Activated T-cell treated with anti-CD3 and anti-CD28 coated beads for 1 hour (primary cell): ENCODE measurements at places on chromosomes 12 and 14.

GRCh38 chr12:105922670-105923102, 216.1 kb downstream of the NUAK1 start:
- DNase-seq, result no peak

GRCh38 chr14:83923842-83924241, 1606.1 kb upstream of the FLRT2 start:
- DNase-seq, result no peak

- no peak for DNase-seq
Measured at GRCh38 chr12:111532751-111533150, 66.4 kb downstream of the ATXN2 start.

DNA sequence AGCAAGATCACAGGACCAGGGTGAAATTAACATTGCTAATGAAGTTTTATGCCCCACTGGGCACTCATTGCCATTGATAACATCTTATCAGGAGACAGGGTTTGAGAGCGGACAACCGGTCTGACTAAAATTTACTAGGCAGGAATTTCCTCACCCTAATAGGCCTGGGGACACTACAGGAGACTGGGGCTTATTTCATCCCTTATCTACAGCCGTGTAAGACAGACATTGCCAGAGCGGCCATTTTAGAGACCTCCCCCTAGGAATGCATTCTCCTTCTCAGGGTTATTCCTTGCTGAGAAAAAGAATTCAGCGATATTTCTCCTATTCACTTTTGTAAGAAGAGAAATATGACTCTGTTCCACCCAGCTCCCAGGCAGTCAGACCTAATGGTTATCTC, 8.3 kb downstream of the OR4K17 start:
- no peak for DNase-seq

GRCh38 chr14:68548194-68549076, 244.4 kb downstream of the ZFP36L1 start:
- no peak for DNase-seq

GRCh38 chr12:45338272-45338671, 122.4 kb downstream of the ANO6 start:
- DNase-seq, result no peak

DNA sequence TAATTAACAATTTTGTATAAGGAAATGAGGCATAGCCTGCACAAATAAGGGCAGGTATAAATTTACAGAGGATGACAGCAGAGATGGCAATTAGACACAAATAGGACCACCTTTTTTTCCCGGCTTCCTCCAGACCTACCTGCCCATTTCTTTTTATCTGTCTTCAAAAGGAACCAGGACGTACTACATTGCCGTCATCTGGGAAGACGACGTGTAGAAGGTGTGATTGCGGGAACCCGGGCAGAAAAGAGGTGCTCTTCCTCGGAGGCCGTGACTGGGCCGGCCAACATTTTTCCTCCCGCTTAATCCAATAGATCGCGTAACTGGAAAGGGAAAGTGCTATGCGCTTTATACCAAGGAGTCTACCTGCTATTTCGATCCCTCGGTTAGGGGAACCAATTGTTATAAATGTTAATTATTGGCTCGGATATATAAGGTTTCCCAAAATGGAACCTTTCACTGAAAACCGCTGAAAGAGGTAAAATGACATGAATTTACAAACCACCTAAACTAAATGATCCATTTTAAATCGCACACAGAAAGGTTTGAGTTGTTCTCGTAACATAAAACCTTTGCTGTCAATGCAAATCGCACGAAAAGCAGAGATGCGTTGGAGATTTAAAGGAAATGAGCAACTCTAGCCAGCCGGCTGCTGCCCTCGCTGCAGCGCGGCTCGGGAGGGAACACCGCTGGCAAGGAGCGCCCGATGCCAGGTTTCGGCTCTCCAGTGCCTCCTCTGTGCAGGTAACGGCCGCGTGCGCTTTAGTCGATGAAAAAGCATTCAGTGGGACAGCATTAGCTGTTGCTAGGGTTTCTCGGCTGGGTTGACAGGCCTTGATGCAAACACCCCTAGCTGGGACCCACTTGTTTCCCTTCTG, 2.8 kb upstream of the SIX1 start:
- no peak for DNase-seq

DNA sequence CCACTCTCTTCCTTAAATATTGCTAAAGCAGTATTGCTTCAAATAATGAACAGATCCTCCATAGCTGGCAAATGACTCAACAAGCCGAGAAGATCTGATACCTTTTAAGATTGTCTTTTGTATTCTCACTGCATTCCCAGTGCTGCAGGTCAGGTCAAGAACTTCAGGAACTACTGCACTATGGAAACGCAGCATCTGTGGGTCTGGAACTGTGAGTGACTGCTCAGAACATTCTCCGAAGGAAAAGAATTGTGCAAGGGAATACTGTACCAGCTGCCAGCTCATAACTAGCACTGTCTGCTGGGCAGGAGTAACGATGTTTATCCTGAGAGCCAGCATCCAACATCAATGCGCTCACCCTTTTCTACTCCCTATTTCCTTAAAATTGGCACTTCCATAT, 348.0 kb upstream of the SOX5 start:
- no peak for DNase-seq

DNA sequence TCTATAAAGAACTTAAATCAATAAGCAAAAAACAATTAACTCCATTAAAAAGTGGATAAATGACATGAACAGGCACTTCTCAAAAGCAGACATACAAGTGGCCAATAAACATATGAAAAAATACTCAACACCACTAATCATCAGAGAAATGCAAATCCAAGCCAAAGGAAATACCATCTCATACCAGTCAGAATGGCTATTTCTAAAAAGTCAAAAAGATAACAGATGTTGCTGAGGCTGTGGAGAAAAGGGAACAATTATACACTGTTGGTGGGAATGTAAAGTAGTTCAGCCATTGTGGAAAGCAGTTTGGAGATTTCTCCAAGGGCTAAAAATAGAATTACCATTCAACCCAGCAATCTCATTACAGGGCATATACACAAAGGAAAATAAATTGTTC, 234.5 kb upstream of the PLXNC1 start:
- DNase-seq, result no peak

GRCh38 chr12:47717443-47718193, 7.7 kb downstream of the ENDOU start:
- DNase-seq, result peak; percentile 22

GRCh38 chr12:17793854-17794253, 296.1 kb downstream of the RERGL start:
- DNase-seq, result no peak

GRCh38 chr14:55245657-55246268, 25.5 kb upstream of the FBXO34 start:
- no peak for DNase-seq

GRCh38 chr14:37594971-37595808, at the start of the genes FOXA1 and TTC6:
Gene FOXA1 (minus strand): TSS chr14:37595249. CDS start chr14:37594972, 277 bp downstream.
Gene TTC6 (plus strand): TSS chr14:37595629. CDS start chr14:37622065, 26,436 bp downstream.
- DNase-seq, result no peak

DNA sequence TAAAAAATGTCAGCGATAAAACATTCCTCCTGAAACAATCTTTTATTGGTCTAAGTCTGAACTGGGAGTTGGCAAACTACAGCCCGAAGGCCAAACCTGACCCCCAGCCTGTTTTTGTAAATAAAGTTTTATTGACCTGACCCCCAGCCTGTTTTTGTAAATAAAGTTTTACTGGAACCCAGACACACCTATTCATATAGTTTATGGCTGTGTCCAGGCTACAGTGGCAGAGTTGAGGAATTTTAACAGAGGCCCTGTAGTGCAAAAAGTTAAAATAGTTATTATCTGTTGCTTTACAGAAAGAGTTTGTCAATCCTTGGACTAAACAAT, 12.1 kb upstream of the SCARB1 start:
- DNase-seq, result no peak

GRCh38 chr14:103905842-103906456, 22.3 kb upstream of the TDRD9 start:
- peak; percentile 7 for DNase-seq

GRCh38 chr12:107492393-107493134, 193.0 kb upstream of the PWP1 start:
- no peak for DNase-seq

DNA sequence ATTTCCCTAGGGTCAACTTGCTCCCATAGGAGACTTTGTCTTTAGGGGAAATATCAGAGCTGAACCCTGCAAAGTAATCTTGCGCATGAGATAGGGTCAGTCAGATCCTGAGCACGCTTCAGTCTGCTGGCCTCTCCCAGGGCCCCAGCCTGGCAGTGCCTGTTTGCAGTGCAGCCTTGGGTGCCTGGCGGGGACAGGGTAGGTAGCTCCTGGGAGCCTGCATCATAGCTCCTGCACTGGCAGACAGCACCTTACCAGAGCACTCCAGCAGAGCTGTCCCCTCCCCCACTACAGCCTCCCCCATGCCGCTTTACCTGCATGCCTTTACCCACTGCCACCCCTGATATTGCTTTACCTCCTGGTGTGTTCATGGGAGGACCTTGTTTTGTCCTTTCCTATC, 237.3 kb downstream of the CCDC59 start:
- DNase-seq, result no peak

DNA sequence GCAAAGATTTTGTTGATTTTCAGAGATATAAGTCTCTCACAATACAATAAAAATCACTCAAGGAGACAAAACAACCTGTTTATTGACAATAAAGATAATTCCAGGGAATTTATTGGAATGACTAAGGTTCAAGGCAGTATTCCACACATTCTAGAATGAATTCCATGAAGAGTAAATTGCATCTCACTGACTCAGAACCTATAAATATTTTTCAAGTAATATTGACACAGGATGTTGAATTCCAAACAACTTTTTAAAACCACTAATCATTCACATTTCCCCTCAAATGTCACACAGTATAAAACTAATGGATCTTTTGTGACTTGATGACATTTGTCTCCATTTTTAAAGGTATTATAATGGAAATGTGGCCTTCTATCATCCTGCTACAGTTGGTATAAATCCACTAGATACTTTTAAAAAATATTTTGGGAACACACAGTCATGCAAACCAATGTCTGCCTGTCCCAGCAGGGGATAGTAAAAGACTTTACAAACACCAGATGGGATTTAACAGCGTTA, 42.1 kb upstream of the LGR5 start:
- no peak for DNase-seq

GRCh38 chr12:23954332-23954731, 4.9 kb upstream of the SOX5 start:
- DNase-seq, result no peak

- no peak for DNase-seq
Measured at GRCh38 chr12:52600941-52601481, at the start of gene KRT72. Gene KRT72 (minus strand): TSS chr12:52601463. CDS start chr12:52601452, 11 bp downstream.

DNA sequence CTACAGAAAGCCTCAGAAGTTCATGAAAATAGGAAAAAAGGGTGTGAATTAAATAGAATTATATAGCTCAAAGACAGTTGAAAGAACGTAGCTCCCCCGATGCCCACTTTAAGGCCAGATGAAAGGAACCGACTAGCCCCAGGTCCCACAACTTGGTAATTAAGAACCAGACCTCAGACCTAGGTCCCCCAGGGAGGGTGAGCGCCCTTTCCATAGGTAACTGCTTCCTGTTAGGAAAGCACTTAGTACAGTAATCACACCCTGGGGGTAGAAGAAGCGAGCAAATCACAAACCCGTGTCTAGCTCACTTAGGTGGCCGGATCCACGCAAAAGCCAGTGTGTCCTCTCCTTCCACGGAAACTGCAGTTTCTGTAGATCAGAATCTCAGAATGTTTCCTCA, 77.1 kb downstream of the PLXNC1 start:
- no peak for DNase-seq

DNA sequence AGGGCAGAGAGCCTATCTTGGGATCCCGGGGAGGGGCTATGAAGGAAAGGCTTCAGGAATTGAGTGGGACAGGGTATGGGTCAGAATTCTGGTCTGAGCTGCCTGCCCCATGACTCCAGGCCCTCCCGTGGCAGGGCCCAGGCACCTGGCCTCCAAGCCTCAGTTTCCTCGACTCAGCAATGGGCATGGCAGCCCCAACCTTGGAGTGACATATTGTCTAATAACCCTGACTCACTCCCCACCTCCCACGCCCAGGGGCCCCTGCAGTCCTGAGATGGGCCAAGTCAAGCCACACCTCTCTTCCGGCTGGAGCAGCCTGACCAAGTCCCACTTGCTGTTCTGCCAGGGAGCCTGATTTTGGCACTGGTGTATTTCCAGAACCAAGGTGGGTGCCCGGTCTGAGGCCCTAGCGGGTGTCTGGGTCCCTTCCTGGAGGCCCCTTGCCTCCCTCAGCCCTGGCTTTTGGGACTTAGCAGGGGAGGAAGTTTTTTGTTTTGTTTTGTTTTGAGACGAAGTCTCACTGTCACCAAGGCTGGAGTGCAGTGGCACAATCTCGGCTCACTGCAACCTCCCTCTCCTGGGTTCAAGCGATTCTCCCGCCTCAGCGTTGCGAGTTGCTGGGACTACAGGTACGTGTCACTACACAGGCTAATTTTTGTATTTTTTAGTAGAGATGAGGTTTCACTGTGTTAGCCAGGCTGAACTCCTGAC, 40.3 kb upstream of the RCOR1 start:
- no peak for DNase-seq

DNA sequence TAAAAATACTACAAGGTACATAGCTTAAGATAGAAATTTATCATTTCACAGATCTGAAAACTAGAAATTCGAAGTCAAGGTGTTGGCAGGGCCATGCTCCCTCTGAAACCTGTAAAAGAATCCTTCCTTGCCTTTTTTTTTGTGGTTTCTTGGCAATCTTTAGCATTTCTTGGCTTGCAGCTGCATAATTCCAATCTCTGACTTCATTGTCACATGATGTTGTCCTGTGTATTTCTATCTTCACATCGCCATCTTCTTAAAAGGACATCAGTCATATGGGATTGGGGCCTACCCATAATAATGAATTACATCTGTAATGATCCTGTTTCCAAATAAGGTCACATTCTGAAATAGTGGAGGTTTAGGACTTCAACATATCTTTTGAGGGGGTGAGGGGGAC, 250.4 kb downstream of the TMTC2 start:
- DNase-seq, result no peak

GRCh38 chr12:84601483-84601882, 311.1 kb downstream of the SLC6A15 start:
- DNase-seq, result no peak

GRCh38 chr12:79927772-79928474, 7.0 kb downstream of the PPP1R12A start:
- peak; percentile 17 for DNase-seq

- DNase-seq, result no peak
Measured at GRCh38 chr12:52230364-52231281, 2.4 kb upstream of the KRT7 start.

DNA sequence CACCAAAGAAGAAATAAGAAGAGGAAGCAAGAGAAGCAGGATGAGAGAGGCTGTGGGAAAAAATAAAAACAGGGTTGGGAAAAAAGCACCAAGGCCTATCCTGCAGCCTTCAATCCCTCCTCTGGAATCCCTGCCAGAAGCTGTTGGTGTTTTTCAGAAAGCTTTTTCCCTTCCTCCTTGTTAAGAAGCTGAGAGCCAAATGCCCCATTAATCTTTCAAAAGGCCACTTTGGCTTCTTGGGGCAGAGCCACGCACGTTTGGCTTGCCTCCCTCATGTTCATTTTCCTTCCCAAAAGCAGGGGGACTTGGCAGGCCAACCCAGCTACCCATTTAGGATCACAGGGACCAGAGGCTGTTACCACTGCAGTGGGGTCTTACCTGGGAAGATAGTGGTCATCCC, 365.3 kb downstream of the NUAK1 start:
- DNase-seq, result no peak

DNA sequence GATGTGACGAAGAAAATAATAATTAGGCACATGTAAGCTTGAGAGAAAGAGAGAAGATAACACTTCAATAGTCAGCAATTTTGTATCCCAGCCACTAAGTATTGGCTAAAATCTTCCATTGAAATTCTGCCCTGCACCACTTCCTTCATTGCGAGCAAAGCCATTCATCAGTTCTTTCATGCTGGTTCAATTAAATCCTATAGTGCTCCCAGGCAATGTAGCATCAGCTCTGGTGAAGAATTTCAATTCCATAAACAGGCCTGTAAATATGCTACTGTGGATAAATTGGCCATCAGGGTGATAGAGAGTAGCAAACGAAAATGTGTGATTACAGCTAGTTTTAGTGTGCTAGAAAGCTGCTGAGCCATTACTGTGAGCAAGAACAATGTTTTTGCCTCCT, 24.7 kb downstream of the RPL10L start:
- DNase-seq, result no peak
